Upper lobe of right lung (tissue), 1 donor: ENCODE measurements at places on chromosomes 5 and 9. TPM values are rescaled to one million over a fixed set of nuclear protein-coding genes. Genes with fewer than 3 reads are reported as not detected.

- DNase-seq: no peak
These were observed 10.9 kb downstream of the ZNF169 start for GRCh38 chr9:94270009-94270408.

DNA sequence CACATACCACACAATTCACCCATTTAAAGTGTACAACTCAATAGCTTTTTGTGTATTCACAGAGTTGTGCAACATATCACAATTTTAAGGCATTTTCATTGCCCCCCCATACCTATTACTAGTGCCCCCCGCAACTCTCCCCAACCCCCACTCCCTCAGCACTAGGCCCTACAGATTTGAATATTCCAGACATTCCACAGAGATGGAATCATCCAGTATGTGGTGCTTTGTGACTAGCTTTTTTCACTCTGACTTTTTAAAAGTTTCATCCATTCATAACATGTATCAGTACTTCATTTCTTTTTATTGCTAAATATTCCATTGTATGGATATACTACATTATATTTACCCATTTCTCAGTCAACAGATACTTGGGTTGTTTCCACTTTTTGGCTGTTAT is 102.9 kb upstream of the LRRTM2 start:
- no peak for DNase-seq

- no peak for DNase-seq
These were observed 139.4 kb upstream of the IL12B start for GRCh38 chr5:159469496-159470372.

DNA sequence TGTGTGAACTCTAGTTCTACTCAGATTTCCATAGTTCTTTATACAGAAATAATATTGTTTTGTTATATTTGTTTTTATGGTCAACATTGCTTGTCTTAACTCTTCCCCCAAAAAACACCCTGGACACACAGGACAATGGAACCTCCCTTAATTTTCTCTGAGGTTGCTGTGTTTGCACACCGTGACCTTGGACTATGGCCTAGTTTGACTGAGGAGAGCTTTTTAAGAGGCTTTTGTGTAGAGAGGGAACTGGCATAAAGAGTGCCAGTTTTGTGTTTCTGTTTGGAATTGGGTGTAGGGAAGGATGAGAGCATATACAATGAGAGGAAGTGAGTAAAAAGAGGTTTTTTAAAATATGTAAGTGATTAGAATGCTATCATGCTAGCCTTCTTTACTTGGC is 101.1 kb upstream of the MEF2C start:
- DNase-seq: no peak

SPATA31D3 gene
- total RNA-seq: not detected
